ENCODE measurements at places on chromosomes 4 and X.

DNA sequence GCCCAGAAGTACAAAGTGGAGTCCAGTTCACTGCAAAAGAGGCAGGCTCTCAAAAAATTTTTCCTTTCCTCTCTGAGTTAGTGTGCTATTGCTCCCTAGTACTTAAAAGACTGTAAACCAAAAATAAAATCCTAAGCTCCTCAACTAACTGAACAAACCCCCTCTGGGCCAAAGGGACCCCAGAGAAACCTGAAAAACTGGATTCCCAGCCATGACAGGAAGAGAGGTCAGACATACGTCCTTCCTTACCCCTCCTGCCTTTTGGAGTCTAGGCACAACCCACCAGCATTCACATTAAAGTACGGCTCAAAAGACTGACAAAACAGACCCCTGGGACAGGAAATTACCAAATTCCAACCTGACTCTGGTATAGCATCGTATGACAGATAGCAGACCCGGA is 957.9 kb upstream of the PRKX start:
- DNase-seq, result no peak

GRCh38 chrX:7925867-7926472 is 1.2 kb downstream of the PNPLA4 start:
- peak; percentile 64 for DNase-seq

- DNase-seq, result no peak
Observed at GRCh38 chr4:26223155-26223554, 97.7 kb upstream of the RBPJ start.

DNA sequence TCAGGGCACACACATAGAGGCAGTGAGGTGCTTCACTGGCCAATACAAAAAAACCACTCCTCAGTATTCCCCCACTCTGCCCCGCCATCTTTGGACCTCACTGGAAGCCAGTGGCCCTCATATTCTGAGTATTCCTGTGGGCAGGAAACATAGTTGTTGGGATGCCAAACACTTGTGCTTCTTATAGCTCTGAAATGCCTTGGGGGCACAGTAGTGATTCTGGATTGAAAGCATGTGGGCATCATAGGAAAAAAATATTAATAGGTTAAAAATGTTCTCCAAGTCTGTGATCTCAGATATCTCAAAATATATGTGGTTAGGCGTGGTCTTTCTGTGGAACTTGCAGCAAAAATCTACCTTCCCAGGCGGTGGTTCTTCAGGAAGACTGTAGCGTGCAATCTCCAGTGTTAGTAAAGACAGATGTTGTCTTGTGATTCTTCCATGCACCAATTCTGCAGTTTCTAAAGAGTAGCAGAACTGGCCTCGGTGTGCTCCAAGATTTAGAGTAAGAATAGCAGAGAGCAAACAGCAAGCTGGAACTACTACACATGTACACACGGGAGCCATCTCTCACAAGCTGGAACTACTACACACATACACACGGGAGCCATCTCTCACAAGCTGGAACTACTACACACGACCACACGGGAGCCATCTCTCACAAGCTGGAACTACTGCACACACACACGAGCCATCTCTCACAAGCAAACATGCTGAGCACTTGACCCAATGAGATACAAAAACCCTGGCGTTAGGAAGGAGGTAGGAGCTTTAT is 8.0 kb upstream of the TENM3 start:
- no peak for DNase-seq

GRCh38 chr4:16199093-16199492 is 27.2 kb downstream of the TAPT1 start:
- no peak for DNase-seq

All from thymus (tissue), 14 donors.